ENCODE measurements at places on chromosomes 7 and 10.
A peak's percentile ranks its signal among the peaks of the same experiment; 100 is the strongest.

- no peak for DNase-seq
- no peak overlapping the region for H3K27ac ChIP-seq
- H3K27me3 ChIP-seq: peaks cover 20% of the 10 kb centered on the region
- H3K4me1 ChIP-seq: peaks cover 2% of the 10 kb centered on the region
- no peak overlapping the region for H3K4me3 ChIP-seq
Measured at GRCh38 chr10:44921506-44921905, 10.4 kb downstream of the TMEM72 start.

GRCh38 chr7:45583296-45583695 lies 9.1 kb downstream of the ADCY1 start:
- H3K27ac ChIP-seq: no peak overlapping the region
- H3K27me3 ChIP-seq: peaks cover 13% of the 10 kb centered on the region
- DNase-seq: no peak
- no peaks in the 10 kb centered on the region for H3K4me1 ChIP-seq
- no peak overlapping the region for H3K4me3 ChIP-seq

DNA sequence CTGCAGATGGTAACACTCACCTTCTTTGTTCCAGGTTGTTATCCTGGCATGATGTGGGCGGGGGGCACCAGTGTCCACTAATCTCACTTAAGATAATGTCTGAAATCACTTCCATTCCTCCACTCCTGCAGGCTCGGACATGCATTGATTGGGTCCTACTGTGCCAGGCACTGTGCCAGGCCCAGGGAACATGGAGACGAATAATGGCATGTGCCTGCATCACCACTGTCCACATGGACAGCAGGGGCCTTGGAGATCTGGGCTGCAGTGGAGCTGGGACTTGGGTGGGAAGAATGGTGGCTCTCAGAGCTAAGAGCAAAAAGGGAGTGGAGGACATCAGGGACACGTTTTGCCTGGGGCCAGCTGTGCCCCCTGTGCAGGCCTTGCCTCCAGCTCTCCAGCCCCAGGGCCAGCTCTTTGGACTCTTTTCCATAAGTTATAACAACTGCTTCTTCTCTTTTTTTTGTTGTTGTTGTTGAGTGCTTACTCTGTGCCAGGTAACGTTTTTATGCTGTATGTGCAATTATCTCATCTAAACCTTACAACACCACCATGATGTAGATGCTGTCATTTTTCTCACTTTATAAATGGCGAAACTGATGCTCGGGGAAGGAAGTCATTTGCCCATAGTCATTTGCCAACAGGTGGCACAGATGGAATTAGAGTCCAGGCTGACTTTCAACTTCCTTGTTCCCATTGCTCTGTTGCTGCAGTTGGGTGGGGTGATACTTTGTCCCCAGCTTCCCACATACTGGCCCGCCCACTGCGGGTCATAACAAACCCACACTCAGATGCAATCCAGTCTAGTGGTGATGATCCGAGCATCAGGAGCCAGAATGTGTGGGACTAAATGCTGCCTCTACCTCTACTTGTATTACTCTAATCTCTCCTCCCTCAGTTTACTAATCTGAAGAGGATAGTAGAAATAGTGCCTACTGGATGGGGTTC lies 19.1 kb downstream of the PLPP4 start:
- no peak overlapping the region for H3K27ac ChIP-seq
- no peaks in the 10 kb centered on the region for H3K36me3 ChIP-seq
- no peaks in the 10 kb centered on the region for H3K4me1 ChIP-seq
- H3K4me3 ChIP-seq: no peak overlapping the region

GRCh38 chr10:128417826-128418225 lies 291.6 kb upstream of the MKI67 start:
- H3K27ac ChIP-seq: no peak overlapping the region
- H3K4me3 ChIP-seq: no peak overlapping the region
- H3K4me1 ChIP-seq: no peaks in the 10 kb centered on the region
- H3K27me3 ChIP-seq: peaks cover 18% of the 10 kb centered on the region

DNA sequence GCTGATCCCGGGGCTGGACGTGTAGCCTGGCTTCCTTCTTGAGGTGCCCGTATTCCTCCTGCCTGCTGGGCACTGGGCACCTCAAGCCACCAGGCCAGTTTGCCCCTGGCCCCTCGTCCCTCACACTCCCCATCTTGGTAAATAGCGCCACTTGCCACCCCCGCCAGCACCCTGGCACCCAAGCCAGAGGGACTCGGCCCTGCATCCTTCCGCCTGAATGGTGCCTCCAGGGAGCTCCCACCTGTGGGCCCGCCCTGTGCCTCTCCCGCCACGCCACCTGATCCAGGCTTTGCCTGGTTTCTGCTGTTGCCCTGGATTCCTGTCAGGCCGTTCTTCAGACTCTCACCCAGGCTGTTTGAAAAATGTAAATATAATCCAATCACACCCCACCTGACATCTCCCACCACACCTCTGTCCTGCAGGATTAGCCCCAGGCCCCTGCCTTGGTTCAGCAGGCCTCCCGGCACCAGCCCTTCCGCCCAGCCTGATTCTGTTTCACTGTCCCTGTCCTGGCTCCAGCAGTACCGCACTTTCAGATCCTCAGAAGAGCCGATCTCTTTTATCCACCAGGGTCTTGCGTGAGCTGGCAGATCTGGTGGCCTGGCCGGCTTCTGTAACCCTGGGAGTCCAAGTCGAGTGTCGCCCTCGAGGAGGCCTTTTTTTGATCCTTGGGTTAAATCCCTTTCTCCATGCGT lies 33.8 kb downstream of the WIPI2 start:
- peaks cover 6% of the 10 kb centered on the region for H3K4me1 ChIP-seq
- H3K27ac ChIP-seq: peak overlapping the region; percentile 72
- no peak overlapping the region for H3K4me3 ChIP-seq
- H3K27me3 ChIP-seq: no peaks in the 10 kb centered on the region
- no peak for DNase-seq

DNA sequence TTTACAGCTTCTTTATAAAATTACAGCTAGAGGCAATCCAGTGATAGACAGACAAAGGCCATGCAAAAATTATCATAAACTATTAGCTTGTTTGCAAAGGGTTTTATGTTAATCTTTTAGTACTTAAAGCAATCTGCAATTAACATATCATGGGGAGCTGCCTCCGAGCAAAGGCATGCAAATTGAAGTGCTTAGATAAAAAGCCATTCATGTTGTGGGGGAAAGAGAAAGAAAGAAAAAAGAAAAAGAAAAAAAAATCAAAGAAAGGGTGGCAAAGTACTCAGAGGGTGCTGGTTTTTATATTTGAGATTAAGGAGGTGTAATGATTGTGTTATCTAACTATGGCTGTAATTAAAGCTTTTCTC lies 799.5 kb downstream of the LRMDA start:
- DNase-seq: no peak
- peaks cover 4% of the 10 kb centered on the region for H3K4me1 ChIP-seq
- H3K27me3 ChIP-seq: no peaks in the 10 kb centered on the region
- no peak overlapping the region for H3K4me3 ChIP-seq
- peaks cover 3% of the 10 kb centered on the region for H3K36me3 ChIP-seq

Measured in T-helper 17 cell (primary cell).